ENCODE measurements at places on chromosomes 3 and 15.
A peak's percentile ranks its signal among the peaks of the same experiment; 100 is the strongest.

DNA sequence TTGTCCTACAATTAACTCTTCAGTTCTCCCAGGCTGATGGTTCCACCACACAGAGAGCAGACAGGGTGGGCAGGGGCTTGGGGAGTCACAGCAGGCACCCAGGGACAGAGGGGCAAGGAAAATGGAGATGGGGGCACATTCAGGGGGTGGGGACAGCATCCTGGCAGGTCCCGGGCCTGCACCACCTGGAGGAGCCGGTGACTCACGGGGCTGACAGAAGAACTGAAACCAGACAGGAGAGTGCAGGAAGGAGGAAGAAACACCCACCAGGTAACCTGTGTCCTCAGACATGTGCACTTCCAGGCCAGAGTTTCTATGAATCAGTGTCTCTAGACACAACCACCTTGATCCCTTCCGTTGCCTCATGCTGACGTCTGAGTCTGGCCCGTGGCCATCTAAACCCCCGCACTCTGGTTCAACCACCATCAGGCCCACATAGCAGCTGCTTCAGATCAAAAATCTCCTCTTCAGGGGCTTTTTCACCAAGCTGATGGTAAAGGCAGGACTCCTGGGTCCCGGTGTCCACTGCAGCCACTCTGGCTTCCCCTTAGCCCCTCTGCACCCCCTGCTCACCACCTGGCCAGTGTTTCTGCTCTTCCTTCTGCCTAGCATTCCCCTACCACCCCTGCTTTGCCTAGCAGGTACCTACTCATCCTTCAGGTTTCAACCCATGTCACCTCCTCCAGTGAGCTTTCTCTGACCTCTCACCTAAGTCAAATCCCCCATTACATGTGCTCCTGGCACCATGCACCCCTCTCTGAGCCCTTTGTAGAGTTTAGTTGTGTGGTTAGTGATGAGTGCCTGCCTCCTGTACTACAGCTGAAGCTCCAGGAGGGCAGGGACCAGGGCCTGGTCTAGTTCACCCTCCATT is 16.5 kb upstream of the CYP11A1 start:
- DNase-seq = no peak

DNA sequence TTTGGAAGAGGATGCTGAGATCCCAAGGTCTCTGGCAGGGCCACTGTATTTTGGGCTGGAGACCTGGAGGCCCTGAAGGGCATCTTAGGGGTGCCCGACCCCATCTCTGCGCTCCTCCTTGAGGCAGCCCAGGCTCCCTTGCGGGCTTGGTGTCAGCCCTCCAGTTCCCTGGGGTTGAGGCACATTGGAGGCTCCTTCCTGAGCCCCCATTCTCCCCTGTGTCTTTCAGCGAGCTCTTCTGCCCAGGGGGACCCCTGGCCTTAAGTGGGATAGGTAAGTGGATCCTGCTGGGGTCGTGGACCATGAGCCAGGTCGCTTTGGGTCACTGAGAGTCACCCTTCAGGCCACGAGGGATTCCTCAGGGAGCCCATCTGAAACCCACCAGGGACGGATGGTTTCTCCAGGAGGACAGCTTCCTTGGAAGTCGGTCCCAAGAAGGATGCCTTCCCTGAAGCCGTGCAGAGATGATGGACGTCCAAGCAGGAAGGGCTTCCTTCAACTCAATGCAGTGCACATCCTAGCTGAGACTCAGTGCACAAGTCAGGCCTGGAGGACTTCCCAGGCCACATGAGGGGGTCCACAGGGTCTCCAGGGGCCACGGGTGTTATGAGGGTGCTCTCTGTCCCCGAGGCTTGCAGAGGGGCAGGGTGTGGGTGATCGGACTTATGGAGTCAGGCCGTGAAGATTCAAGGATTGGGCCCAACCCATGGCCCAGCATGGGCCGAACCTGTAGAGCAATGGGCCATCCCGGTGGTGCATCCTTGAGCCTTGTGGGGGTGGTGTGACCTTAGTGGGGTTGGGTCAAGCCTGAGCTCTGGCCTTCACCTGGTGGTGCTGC is 224.3 kb downstream of the SNRPN start:
- DNase-seq = peak; percentile 2

DNA sequence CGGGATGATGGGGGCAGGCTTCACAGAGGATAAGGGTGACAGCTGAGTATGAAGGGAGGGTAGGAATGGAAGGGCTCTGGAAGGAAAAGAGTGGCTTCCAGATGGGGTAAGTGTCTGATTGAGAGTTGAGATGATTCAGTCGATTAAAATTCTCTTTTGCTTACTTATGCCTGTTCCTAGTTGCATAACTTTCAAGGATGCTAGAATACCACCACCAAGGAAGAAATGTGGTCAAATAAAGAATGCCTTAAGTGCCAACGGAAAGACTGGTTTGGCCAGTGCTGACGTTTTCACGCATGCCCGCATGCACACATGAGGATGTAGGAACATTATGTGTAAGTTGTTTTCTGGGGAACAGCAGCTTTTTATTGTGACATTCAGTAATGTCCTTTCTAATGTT is 263.4 kb upstream of the WNT5A start:
- no peak for DNase-seq

DNA sequence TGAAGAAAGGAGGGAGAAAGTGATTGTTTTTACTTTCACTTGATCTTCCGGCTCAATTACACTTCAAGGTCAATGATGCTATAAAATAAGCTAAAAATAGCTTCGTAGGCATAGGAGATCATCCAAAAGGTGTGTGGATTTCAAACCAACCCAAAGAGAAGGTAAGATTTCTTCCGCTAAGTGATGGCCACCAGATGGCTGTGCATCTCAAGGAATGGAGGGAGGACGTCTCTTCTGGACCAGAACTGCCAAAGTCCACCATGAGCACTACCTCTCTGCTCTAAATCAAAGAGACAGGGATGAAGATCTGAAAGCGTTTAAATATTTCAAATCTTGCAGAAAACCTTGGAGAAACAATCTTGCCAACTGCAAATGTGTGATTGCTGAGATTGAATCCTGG is 199.1 kb upstream of the ZPLD1 start:
- DNase-seq = no peak

GRCh38 chr3:23676093-23676492 is 129.7 kb upstream of the UBE2E1 start:
- DNase-seq = no peak

GRCh38 chr3:46934498-46935167 is 41.9 kb downstream of the CCDC12 start:
- no peak for DNase-seq

DNA sequence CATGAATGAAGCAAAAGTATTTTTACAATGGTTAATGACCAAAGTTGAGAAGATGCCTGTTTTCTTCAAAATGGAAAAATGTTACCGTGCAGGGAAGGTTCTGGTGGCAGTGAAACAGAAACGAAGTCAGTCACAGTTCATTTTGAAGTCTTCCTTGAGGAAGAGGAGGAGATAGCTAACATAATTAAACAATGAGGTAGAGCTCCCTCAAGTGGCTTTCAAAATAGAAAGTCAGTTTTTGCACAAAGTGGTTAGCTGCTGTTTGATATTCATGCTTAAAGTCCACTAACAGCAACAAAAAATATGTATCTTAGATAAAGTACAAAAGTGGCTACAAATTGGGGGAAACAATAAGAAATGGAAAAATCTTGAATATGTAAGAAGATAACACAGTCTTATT is 87.3 kb downstream of the TFG start:
- DNase-seq = no peak

GRCh38 chr3:195182470-195182795 is 88.5 kb downstream of the XXYLT1 start:
- DNase-seq = no peak

GRCh38 chr3:144187531-144188210 is 216.0 kb downstream of the DIPK2A start:
- DNase-seq = no peak

- no peak for DNase-seq
Measured at GRCh38 chr3:175914785-175915184, 1055.7 kb downstream of the NAALADL2 start.

GRCh38 chr3:177597311-177598096 is 400.2 kb upstream of the TBL1XR1 start:
- DNase-seq = peak; percentile 26

- DNase-seq = no peak
Measured at GRCh38 chr3:187931101-187931500, 185.8 kb upstream of the BCL6 start.

GRCh38 chr3:100044369-100044768 is 69.9 kb downstream of the FILIP1L start:
- no peak for DNase-seq

DNA sequence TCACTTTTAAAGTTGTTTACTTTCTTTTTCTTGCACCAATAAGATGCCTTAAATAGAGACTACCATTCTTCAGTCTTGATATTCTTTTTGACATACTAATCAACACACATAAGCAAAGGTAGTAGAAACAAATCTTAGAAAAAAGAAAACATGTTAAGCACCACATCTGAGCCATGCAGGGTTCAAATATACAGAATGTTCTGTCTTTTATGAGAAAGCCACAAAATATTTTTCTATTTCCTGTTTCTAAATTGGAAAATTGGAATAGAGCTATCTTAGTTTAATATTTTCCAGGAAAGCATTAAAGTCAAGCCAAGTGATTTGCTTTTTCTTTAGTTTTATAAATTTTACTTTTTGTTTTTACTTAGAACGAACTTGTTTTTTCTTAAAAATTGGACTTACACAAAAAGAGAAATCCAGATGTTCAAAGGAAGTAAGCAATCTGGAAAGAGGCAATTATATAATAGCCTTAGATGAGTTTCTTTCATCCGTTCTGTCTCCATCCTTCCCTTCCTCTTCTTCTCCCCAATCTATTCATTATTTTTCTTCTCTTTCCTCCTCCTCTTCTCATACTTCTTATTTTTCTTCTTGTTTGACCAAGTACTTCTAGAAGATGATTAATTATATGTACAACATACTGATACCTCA is 731.7 kb downstream of the SQOR start:
- no peak for DNase-seq

DNA sequence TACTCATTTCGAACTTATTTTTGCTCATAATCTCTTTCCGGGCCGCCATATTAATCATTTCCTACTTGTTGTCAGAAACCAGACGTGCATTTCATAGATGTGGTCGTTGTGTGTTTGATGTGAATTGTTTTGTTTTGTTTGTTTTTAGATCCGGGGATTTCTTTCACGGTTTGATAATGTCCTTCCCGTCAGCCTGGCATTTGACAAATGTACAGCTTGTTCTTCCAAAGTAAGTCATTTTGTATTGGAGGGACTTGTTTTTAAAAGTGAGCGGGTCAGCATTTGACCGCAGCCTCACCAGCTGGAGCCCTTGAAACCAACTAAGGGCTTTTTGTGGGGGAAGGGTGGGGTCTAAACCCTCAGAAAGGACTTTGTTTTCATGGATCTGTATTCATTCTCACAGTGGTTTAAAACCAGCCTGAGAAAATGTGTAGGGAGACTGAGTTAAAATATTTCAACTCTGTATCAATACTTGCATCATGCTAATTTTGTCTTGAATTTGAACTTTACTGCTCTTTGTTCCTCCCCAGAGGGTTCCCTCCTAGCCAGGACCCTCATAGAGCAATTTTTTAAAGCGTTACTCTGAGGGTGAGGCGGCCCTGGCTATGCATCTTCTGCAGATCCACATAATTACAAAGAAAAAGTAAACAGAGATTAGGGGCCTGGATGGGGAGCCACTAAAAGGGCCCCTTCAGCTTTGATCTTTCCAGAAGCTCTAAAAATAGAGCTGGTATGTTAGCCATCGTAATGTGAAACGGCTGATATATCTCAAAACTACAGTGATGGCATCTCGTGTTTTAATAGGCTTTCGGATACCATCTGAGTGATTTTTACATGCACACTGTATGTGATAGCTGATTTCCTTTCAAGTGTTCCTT is 107.9 kb downstream of the ATG7 start:
- no peak for DNase-seq

DNA sequence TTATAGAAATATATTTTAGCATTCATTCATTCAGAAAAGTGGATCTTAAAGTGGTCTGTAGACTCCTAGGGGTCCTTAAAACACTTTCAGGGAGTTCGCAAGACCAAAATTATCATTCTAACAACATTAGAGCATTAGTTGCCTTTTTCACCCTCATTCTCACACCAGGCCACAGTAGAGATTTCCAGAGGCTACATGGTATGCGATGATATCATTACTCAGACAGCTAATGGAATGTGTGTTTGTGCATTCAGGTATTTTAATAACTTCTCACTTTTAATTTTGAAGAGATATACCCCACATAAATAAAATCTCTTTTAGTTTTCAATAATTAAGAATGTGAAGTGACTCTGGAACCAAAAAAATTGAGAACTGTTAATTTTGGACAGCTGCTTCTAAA is 206.9 kb downstream of the NSUN3 start:
- DNase-seq = no peak

GRCh38 chr15:101004500-101004899 is 85.3 kb downstream of the LRRK1 start:
- no peak for DNase-seq

GRCh38 chr3:180282386-180282785 is 245.6 kb upstream of the PEX5L start:
- DNase-seq = no peak

GRCh38 chr3:158403013-158403412 is 168.0 kb upstream of the MLF1 start:
- no peak for DNase-seq

- no peak for DNase-seq
Measured at GRCh38 chr15:40464595-40465185, 6.1 kb upstream of the CHST14 start.

DNA sequence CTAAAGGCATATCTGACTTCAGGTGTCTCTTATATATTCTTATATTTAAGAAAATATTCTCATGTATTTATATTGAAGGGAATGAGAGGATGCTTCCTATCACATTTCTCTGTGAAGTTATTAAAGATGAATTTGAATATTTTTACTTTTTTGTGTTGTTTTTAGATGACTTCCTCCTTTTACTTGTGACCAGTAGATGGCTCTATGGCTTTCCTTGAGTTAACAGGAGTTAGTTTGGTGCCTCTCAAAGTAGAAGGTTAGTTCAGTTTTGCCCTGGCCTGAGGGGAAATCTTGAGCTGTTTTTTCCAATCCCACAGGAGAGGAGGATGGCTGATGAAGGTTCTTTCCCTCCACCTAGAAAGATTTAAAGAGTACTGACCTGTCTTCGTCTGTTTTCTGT is 80.7 kb downstream of the SQOR start:
- DNase-seq = no peak

DNA sequence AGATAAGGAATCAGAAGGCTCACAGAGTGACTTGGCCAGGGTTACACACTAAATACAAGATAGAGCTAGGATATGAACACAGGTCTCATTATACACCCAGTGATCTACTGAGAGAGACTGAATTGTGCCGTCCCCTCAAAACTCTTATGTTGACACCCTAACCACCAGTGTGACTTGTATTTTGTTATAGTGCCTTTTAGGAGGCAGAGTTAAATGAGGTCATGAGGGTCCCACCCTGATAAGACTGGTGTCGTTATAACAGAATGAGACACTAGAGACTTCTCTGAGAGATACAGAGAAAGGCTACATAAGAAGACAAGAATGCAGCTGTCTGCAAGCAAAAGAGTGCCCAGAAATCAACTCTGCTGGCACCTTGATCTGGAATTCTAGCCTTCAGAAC is 12.6 kb downstream of the KPNA1 start:
- no peak for DNase-seq

- no peak for DNase-seq
Measured at GRCh38 chr3:194262176-194262924, 88.8 kb downstream of the CPN2 start.

Measured in CD8-positive, alpha-beta T cell (primary cell).